ENCODE measurements at places on chromosomes 2 and 18.
A peak's percentile ranks its signal among the peaks of the same experiment; 100 is the strongest.

GRCh38 chr2:89833780-89834117 is 1142.3 kb downstream of the RPIA start:
- peak; percentile 37 for DNase-seq

GRCh38 chr2:11339508-11340083 is 4.8 kb downstream of the ROCK2 start:
- DNase-seq = no peak

DNA sequence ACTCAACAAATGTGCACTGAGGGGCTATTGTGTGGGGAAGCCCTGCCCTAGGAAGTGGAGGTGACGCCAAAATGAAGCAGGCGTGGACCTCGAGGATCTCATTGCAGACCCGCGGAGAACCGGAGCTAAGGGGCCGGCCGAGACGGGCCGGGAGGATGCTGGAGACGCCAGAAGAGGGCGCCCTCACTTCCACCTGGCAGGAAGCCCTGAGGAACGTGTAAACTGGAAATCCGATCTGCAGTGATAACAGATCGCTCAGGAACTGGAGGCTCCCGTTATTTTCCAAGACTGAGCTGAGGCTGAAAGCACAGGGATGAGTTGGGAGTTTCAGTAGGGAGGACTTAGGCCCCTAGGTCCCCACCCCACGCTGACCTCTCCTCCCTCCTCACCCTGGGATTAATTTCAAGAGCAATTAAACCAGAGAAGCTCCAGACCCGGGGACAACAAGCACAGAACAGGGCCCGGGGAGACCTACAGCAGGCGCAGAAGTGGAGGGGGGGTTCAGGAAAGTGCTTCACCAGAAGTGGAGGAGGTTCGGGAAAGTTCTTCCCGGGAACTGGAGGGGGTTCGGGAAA is 7.7 kb upstream of the COL6A3 start:
- peak; percentile 83 for DNase-seq

DNA sequence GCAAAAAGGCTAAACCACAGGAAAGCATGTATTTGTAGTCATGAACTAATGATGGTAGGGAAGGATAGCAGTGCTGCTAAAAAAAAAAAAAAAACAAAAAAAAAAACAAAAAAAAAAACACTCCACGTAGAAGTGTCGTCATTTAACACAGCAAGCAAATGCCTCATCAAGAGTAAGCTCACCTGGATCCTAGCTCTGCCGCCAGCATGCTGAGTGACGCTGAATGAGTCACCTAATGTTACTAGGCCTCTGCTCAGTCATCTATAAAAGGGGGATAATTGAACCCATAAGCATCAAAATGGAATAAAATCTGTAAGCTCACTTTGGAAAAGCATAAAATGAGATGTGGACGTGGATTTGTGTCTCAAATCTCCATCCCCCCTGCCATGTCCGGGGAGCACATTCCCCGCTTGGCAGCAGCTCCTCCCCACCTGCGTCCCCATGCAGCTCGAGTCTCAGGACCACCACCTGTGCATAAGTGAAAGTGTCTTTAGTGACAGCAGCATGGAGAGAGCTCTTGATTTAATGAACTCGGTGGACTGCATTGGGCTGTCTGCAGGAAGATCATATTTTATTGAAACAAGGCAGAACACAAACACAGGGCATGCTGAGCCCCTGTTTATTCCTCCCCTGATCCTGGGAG is 427.5 kb downstream of the LRATD1 start:
- no peak for DNase-seq

GRCh38 chr2:194289712-194290346 is 1367.2 kb upstream of the SLC39A10 start:
- DNase-seq = no peak

- peak; percentile 84 for DNase-seq
These were observed 11.9 kb upstream of the AGFG1 start for GRCh38 chr2:227460070-227460485.

- DNase-seq = no peak
These were observed 21.9 kb downstream of the CYTIP start for GRCh38 chr2:157421964-157422363.

- no peak for DNase-seq
These were observed 10.8 kb upstream of the SDC1 start for GRCh38 chr2:20235655-20236305.

GRCh38 chr2:78355967-78356366 is 669.5 kb upstream of the REG3G start:
- DNase-seq = no peak

All from iris pigment epithelial cell (primary cell).